ENCODE measurements at places on chromosomes 12 and 14. TPM values are rescaled to one million over a fixed set of nuclear protein-coding genes. Genes with fewer than 3 reads are reported as not detected.

DNA sequence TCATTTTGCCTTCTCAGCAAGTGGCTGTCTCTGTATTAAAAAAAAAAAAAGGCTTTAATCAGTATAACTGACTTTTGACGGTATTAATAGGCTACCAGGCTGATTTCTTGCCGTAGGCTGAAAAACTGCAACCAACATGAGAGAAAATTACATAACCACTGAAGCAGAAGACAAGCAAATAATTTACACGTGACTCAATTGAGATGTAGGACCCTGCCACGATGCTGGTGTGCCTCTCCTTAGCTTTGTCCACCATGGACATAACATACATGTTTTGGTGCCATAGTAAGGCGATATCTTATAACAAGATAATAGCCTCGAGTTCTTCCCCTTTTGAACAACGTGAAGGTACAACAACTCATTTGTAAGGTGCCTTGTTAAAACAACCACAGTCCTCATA lies 88.7 kb upstream of the GRIP1 start:
- no peak for DNase-seq

DNA sequence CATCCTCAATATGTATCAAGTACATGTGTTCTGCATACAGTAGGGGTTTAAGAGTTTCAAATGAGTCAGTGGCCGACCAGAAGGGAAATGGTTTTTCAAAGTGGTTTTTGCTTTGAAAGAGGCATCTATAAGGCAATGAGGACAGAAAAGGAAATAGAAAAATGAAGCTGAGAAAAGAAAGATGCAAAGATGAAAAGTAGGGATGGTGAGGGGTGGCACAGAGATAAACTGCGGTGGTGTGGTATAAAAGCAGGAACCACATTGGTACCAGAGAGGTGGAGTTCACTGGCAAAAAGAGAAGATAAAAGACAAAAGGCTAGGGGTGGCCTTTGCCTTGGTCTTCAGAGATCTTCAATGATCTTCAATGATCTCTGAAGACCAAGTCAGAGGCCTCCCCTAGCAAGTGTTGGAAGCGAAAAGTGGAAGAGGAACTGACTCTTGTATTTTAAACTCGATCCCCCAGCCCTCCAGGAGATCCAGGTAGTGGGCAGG lies 144.0 kb upstream of the KRR1 start:
- no peak for DNase-seq

Gene TECPR2
- 4.8 TPM for total RNA-seq

Gene TMCC3
- total RNA-seq, result 1.9 TPM

- no peak for DNase-seq
Observed at GRCh38 chr14:95229749-95230148, 72.4 kb upstream of the DICER1 start.

GRCh38 chr12:62766496-62766895 lies 168.5 kb downstream of the PPM1H start:
- DNase-seq, result no peak

DNA sequence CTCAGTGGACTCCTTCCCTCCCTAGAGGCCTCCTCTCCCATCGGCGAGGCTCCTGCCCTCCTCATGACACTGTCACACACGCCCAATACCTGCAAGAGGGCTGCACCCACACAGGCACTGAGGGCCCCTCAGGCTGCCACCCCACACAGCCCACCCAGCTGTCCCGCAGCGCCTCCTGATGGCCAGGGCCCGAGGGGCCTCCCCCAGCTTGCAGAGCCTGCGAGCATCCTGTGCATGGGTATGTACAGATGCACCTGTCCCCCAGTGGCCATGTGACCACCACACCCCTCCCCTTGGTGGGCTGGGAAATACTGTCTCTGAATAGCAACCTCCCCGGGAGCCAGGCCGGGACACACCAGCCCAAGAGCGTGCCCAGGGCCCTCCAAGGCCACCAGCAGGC lies 19.0 kb upstream of the NUDT14 start:
- no peak for DNase-seq
